Suppressor macrophage treated with lipopolysaccharide for 1 hour (primary cell): ENCODE measurements at places on chromosomes 4 and X.

GRCh38 chr4:10611673-10612072 is 72.9 kb downstream of the CLNK start:
- DNase-seq = no peak

- DNase-seq = no peak
These were observed 4.1 kb upstream of the WFS1 start for GRCh38 chr4:6265546-6265945.

DNA sequence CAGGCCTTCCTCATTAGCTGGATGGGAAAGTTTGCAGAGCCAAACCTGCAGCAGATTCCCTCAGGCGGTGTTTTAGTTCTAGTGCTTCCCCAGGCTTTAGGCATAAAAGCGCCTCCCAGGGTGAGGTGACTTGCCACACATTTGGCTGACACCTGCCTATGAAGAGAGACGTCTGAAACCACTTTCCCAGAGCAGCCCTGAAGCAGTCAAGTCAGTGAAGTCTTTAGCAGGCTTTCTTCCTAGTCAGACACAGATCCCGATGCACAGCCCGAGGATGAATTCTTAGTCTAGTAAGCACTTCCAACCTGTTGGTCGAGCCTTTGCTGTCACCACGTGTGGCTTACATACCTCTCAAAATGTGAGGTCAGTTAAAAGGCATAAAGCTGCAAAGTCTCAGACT is 484.1 kb downstream of the SMARCA1 start:
- DNase-seq = no peak

DNA sequence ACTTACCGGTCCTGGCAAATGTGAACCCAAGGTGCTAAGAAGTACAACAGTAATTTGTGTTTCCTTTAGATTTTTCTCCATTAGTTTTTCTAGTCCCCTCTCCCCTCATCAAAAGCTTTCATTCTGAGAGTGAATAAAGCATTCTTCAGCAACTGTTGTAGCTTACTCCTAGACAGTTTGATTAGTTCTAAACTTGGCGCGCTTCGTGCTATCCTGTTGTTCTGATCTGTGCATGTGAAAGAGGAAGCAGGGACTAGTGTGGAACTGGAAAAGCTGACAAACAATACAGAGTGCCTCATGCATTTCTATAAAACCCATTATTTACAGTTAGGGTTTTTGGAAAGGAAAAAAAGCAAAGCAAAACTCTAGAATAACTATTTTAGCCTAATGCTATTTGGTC is 556.9 kb upstream of the SLIT2 start:
- no peak for DNase-seq

GRCh38 chr4:188624370-188624769 is 485.1 kb downstream of the TRIML1 start:
- DNase-seq = no peak

DNA sequence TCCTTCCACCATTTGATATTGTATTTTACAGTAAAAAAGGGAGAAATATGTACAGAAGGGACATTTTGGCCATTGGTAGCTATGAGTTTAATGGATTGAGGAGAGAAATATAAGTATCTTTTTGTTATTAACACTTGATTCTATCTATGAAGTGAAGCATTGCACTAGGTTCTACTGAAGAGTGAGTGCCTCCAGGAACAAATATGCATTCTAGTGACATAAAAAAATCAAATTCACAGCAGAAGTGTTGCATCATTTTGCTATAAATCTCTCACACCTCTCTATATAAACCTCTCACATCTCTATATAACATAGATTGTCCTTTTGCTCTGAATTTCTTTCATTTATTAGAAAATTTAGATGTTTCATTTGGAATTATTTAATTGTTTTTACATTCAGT is 425 bp downstream of the SYTL5 start:
- DNase-seq = no peak

GRCh38 chrX:4240541-4241194 is 527.2 kb upstream of the PRKX start:
- no peak for DNase-seq

GRCh38 chr4:27059446-27059845 is 198.8 kb downstream of the STIM2 start:
- no peak for DNase-seq

GRCh38 chrX:150254909-150255308 is 108.2 kb upstream of the MAMLD1 start:
- no peak for DNase-seq

DNA sequence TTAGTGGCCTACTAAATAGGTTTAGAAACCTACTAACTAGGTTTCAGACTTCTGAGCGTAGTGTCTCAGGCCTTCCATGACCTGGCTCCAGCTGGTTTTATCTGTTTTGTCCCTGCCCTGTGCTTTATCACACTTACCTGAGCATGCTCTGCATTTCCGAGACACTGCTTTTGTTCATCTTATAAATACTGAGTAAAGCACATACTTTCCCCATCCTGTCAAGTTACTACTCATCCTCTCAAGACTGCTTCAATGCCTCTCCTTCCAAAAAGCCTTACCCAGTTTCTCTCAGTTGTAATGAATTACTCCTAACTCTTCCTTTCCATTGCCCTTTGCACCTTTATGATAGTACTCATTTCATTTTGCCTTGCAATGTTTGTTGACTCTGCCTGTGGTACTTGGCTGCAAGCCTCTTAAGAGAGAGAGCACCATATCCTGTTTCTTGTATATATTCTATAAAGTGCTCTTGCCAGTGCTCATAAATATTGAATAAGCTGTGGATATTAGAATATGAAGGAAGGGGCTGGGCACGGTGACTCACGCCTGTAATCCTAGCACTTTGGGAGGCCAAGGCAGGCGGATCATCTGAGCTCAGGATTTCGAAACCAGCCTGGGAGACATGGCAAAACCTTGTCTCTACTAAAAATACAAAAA is 34.4 kb downstream of the SLAIN2 start:
- peak; percentile 30 for DNase-seq

DNA sequence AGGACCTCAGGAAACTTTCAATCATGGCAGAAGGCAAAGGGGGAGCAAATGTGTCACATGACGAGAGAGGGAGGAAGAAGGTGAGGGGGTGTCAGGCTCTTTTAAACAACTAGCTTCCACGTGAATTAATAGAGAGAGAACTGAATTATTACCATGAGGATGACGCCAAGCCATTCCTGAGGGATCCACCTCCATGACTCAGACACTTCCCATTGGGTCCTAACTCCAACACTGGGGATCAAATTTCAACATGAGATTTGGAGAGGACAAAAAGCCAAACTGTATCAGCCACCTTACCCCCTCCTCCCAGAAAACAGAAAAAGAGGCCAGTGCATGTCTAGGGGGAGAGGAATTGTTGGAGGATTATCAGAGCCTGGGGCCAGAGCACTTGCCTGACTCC is 40.4 kb upstream of the LAS1L start:
- no peak for DNase-seq

GRCh38 chrX:22740836-22741235 is 258.9 kb upstream of the DDX53 start:
- DNase-seq = no peak

GRCh38 chrX:150044556-150044955 is 106.3 kb upstream of the EOLA2 start:
- no peak for DNase-seq

- DNase-seq = no peak
These were observed 64.0 kb downstream of the LNX1 start for GRCh38 chr4:53527326-53527725.

GRCh38 chr4:40311811-40312346 is 23.3 kb upstream of the CHRNA9 start:
- DNase-seq = no peak

GRCh38 chr4:6953751-6954380 is 44.2 kb downstream of the TBC1D14 start:
- no peak for DNase-seq

GRCh38 chr4:8909548-8909947 is 37.9 kb upstream of the HMX1 start:
- DNase-seq = no peak

DNA sequence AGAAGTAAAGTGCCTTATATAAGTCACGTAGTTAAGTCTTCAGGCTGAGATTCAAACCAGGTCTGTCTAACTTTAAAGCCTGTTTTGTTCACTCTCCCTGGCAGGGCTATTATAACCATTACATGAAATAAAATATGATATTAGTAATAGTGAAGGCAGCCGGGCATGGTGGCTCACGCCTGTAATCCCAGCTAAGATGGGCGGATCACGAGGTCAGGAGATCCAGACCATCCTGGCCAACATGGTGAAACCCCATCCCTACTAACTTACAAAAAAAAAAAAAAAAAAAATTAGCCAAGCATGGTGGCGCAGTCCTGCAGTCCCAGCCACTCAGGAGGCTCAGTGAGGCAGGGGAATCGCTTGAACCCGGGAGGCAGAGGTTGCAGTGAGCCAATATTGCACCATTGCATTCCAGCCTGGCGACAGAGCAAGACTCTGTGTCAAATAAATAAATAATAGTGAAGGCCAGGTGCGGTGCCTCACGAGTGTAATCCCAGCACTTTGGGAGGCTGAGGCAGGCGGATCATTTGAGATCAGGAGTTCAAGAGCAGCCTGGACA is 22.1 kb upstream of the SOWAHD start:
- DNase-seq = no peak

GRCh38 chr4:10007793-10008608 is 13.3 kb downstream of the SLC2A9 start:
- no peak for DNase-seq

DNA sequence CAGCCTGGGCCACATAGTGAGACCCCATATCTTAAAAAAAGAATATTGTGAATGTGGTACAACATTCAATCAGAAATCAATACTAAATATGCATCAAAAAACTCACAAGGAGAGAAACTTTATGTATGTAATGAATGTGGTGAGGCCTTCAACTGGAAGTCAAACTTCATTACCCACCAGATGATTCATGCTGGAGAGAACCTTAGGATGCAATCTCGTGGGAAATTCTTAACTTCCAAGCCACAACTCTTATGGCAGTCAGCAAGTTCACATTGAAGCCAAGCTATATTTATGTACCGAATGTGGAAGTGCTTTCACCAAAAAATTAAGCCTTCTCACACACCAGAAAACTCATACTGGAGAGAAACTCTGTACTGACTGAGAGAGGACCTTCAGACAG is 84.5 kb upstream of the UXT start:
- DNase-seq = peak; percentile 66

DNA sequence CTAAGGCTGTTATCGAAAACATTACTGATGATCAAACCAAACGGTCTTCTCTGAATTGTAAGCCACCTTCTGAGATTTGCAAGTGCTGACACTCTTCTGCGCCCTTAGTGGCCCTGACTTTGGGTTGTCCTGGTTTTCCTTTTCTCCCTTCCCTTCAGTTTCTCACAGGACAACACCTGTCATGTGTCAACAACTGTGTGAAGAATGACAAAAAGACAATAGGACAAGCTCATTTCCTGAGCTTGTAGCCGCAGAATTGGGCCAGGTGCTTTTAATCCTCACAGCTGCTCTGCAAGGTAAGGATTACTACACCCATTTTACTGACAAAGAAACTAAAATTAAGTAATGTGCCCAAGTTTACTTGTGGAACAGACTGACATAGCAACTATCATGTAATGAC is 44.9 kb upstream of the TXK start:
- DNase-seq = no peak

- no peak for DNase-seq
These were observed 162.0 kb upstream of the WDFY3 start for GRCh38 chr4:85128246-85129204.

DNA sequence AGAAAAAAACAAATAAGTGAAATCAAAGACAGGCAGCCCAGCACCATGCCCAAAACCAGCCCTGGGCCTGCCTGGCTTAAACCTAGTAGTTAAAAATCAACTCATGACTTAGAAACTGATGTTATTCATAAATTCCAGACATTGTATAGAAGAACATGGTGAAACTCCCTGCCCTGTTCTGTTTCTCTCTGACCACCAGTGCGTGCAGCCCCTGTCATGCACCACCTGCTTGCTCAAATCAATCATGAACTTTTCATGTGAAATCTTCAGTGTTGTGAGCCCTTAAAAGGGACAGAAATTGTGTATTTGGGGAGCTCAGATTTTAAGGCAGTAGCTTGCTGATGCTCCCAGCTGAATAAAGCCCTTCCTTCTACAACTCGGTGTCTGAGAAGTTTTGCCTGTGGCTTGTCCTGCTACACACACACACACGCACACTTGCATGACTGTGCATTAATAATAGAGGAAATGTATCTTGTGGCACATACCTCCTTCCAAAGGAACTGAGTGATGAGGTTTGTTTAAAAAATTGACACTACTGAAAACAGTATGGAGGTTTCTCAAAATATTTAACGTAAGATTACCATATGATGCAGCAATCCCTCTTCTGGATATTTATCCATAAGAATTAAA is 39.2 kb upstream of the UGT2B7 start:
- DNase-seq = no peak
